ENCODE measurements at places on chromosomes 1 and 21.

- DNase-seq = peak; percentile 85
Measured at GRCh38 chr1:15584489-15585363, at the start of gene AGMAT. TSS of gene AGMAT (minus strand) at chr1:15585051. CDS start at chr1:15584967, 84 bp downstream.

DNA sequence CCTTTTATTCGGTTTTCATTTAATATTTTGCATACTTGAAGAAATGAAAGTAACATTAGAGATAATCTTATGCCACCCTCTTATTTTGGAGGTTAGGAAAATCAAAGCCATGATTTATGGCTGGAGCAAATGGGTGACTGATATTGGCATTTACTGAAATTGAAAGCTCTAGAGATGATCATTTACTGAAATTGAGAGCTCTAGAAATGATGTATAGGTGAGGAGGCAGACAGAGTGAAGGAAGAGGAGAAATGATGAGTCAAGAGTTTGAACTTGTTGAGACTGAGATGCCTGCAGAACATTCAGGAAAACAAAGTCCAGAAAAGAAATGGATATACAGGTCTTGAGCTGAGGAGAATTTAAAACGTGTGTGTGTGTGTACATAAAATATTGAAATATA, 217.6 kb downstream of the LTN1 start:
- DNase-seq = no peak

DNA sequence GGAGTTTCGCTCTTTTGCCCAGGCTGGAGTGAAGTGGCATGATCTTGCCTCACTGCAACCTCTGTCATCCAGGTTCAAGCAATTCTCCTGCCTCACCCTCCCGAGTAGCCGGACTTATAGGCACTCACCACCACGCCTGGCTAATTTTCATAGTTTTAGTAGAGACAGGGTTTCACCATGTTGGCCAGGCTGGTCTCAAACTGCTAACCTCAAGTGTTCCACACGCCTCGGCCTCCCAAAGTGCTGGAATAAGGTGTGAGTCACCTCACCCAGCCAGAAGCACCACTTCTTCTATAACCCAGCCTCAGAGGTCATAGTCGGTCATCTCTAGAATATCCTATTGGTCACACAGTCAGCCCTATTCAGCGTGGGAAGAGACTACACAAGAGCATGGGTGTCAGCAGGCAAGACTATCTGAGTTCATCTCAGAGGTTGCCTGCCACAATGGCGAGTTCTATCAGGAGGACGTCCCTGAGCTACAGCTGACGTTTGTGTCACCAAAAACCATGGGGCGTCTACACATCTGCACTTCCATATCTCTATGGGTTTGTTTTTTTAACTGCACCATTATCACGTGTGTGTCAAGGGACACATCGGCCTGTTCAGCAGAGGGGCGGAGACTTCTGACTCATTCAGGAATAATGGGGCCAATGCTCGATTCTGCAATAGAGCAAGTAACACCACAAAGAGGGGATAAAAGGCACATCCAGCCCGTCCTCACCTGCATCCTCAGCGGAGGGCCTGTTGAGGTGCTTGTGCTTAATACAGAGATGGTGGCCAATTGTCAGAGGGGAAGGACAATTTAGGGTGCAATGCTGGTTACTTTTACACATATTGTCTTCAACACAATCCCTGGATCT, 256.3 kb upstream of the IRF2BP2 start:
- DNase-seq = no peak

DNA sequence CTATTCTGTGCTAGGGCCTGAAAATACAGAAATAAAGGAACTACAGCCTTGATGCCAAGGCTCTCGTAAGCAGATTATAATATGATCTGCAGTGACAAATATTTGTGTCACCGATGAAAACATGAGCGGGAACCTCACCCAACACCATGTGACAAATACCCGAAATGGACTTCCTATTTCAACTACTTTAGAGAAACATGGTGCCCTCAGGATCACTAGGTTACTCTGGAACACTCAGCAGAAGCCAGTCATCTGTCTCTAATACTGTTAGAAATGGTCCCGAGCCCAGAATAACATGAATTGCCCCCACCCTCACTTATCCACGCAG, 463 bp upstream of the VAMP3 start:
- DNase-seq = no peak

DNA sequence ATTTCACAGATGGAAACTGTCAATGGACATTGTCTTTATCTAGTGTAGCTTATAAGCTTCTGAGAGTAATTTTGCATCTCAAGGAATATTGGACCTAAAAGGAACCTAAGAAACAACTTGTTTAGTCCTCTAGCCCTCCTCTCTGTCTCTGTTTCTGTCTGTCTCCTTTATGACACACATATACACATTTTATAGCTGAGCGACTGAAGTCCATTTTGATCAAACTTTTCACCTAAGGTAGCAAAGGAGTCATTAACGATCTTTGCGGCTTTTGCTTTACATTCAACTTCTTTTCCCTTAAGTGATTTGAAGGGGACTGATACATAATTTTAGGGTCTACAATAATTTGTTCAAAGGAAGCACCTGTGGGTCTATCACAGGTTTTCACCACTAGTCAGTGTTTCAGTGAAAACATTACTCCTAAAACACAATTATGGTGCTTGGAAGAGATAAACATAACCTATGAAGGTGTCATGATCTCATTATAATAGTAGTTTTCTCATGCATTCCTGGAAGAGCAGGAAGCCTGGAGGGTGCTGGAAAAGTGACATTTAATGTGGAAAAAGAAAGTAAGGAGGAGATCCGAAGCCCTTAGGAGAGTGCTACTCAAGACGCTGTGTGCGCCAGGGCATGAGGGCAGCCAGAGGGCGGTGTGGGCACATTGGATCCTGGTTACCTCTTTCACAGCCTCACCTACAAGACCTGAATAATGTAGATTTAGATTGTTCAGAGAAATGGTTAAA, 248.6 kb downstream of the DNM3 start:
- DNase-seq = peak; percentile 71

GRCh38 chr1:36971852-36972618, 62.3 kb downstream of the GRIK3 start:
- DNase-seq = no peak

DNA sequence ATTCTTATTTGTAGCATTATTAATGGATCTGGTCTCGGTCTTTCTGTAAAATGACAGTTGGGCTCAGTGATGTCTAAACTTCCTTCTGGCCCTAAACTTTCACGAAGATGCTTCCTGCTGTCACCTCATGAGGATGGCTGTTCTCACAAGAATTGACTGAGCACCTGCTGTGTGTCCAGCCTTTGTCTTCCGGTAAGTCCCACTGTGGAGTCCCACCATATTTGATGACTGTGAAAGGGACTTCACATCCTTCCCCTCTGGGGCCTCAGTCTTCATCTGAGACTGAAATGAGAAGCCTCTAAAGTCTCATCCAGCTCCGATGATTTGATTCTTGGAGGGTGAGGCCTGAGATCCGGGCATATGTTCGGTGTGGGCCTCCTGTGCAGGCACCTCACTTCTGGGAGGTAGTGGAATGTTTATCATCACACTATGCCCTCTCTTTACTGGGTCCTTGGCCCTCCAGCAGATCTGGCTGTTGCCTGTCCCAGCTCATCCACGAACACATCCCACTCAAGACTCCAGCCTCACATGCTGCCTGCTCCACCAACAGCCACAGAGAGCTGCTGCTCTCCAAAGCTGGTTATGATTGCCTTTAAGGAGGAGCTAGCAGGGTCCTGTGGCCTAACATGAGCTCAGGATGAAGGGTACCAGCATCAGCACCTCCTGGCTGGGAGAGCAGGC, 95.8 kb downstream of the KCNN3 start:
- no peak for DNase-seq

- no peak for DNase-seq
Measured at GRCh38 chr21:36606983-36607325, 92.0 kb upstream of the SIM2 start.

- DNase-seq = no peak
Measured at GRCh38 chr1:244391761-244392160, 59.9 kb downstream of the ADSS2 start.

DNA sequence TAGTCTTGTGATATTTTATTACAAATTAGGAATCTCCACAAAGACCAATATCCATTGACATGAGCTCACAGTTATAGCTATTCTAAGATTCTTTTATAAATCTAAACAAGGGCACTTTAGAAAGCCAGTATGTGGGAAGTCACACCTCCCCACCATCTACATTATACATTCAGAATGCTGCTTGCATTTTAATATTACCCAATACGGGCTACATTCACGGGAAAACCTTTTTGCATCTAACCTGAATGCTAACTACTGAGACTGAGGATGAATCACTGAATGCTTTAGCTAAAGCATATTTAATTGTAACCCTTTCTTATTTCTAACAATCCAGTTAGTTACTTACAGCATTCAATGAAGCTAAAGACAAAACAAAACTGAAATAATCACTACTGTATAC, 53.1 kb downstream of the PCSK9 start:
- no peak for DNase-seq

- no peak for DNase-seq
Measured at GRCh38 chr1:198793714-198794113, 154.9 kb downstream of the PTPRC start.

GRCh38 chr1:155279268-155279667, 2.0 kb downstream of the HCN3 start:
- no peak for DNase-seq

- DNase-seq = no peak
Measured at GRCh38 chr1:33171977-33172813, 9.6 kb downstream of the TRIM62 start.

DNA sequence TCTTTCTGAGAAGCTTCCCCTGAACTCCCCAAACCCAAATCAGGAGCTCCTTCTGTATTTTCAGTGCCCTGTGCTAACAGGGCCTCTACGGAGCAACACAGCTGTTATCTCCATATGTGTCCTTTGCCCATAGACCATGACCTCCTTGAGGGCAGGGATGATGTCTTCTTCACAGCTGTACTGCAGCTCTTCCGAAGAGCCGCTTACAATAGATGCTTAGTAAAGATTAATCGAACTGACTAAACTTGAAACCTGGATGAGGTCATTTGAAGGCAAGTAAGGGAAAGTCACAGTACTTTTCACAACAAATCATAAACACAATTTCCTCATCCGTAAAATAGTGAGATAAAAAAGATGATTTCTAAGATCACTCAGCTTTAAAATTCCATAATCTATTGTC, 4.4 kb upstream of the KCNN3 start:
- DNase-seq = no peak

DNA sequence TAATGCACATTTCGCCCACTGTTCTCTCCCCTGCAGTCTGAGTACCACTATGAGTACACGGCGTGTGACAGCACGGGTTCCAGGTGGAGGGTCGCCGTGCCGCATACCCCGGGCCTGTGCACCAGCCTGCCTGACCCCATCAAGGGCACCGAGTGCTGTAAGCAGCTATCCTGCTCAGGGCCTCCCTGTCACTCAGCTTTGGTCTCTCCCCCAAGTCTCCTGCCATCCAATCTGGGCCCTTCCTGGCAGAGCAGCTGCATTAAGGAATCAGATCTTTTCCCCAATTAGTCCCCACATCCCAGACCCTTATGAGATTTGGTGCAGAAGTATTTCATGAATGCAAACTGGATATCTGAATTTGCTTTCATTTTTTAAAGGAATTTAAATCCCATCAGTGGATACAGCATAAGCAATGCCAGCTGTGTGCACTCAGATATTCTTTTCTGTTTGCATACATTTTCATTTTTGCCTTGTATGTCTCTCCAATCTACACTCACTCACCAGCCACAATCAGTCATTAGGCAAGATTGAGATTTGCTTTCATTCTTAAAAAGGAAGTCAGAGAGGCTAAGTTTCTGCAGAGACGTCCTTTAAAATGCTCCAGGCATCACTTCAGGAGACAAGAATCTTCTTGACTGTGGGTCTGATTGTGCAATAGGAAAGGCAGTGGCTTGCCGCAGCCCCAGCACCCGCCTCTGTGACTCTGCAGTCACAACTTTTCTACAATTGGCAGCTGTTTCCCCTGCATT, 48.1 kb downstream of the ELAPOR1 start:
- DNase-seq = no peak

DNA sequence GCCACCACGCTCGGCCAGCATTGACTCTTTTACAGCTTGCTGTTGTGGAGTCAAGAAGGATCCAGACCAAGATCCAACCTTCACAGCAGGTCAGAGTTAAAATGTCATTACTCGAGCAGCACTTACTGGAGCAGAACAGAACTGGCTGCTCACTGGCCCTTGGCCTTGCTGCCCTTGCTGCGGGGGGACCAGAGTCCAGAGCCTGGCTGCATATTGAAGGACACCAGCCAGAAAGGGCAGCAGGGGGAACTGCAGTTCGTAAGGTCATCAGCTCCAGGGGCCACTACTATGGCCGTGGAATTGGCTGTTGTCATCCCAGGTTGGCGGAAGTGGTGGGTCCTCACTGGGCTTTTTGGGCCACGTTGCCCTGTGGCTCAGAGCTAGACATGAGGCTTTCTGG, 15.3 kb upstream of the GPR137B start:
- DNase-seq = no peak

DNA sequence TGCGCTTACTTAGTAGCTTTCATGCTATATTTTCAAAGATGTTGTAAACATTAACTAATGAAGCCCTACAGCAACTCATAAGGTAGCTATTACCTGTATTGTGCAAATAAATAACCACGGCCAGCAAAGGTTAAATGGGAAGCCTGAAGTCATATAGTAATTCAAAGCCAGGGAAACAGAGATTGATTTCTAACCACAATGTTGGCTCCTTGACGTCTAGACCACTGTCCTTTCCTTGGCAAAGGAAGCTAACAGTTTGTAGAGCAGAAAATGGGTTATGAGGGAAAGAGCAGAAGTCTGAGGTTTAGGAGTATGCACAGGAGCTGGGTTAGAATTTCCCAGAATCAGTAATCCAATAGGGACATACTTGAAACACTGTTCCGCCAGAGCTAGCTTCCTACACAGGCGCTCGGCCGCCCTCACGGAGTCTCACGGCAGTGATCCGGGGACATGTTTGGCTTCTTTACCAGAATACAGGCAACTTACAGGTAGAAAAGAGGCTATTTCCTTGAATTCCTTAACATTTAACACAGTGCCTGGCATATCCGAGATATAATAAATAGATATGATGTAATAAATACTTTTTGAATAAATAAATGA, 298.8 kb upstream of the LYPLAL1 start:
- DNase-seq = no peak

GRCh38 chr1:36135330-36135667, 10.3 kb upstream of the COL8A2 start:
- no peak for DNase-seq
